ENCODE measurements at places on chromosomes 4 and X.

DNA sequence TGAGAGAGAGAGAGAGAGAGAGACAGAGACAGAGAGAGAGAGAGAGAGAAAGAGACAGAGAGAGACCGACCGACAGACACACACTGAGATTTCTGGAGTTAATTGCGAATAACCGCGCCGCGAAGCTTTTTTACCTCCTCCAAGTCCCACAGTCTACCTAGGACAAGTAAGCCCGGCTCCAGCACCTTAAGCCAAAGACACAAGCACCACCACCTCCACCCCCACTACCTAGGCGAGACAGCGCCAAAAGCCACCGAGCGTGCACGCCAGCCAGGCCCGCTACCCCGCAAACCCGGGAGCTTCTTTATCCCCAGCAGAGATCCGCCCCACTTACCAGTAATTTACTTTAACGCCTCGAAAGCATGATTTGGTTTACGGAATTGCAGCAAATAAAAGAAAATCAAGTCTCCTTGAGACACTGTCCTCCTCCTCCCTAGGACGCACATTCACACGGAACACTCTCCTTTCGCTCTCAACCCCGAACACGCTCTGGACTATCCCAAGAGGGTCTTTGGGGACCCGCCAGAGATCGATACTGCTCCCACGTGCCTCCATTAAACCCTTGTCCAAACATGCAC, 649.6 kb upstream of the DIPK2B start:
- DNase-seq = no peak

- no peak for DNase-seq
These were observed 85.9 kb upstream of the NKX1-1 start for GRCh38 chr4:1492142-1492457.

- DNase-seq = no peak
These were observed 273.8 kb downstream of the GASK1B start for GRCh38 chr4:157898836-157899605.

DNA sequence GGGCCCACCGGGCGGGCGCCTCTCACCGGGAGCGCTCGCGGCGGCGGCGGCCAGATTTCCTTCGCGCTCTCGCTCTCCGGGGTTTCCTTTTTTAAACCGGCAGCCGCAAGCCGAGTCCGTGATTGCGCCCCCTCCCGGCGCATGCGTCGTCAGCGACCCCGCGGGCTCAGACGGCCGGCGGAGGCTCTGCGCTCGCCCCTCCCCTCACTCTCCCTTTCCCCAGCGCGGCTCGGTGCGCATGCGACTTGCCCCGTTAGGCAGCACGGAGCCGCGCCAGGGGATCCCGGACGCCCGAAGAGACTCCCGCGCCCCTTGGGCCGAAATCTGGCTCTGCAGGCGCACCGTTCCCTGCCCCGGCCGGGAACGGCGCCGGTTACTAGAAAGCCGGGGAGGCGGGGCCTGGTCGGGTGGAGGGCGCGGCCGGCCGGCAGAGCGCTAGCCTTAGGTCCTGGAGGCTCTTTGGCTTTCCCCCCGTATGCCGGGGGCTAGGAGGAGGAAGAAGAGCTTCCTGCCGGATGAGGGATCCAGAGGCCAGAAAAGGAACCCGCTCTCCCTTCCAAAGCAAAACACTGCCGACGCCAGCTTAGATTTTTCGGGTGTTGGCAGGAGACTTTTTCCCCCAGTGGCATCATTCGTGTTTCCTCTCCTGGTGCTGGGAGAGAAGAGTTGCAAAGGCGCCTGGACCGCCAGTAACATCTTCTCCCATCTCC, at the start of gene CLOCK:
TSS of gene CLOCK (minus strand) at position 154 of the 710 bp plus-strand sequence. CDS start 64,124 bp downstream, outside the sequence.
- peak; percentile 59 for DNase-seq

GRCh38 chr4:26407476-26407875, 82.8 kb downstream of the CCKAR start:
- no peak for DNase-seq

GRCh38 chr4:72418458-72418857, 150.6 kb downstream of the ADAMTS3 start:
- DNase-seq = no peak

DNA sequence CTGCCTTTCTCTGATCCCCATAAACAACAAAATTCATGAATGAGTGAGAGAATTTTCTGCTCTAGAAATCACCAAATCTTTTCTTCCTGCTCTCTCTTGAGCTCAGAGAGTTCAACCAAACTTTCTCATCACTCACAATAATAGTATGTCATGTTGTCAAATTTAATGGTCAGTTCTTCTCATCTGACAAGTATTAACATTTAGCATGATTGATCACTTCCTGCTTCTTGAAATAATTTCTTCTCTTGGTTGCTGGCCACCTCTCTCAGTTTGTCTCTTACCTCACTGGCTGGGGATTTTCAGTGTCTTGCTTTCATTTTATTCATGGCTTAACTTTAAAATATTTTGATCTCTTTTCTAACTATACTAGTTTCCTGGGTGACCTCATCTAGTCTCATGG, 25.5 kb upstream of the FGF5 start:
- no peak for DNase-seq

DNA sequence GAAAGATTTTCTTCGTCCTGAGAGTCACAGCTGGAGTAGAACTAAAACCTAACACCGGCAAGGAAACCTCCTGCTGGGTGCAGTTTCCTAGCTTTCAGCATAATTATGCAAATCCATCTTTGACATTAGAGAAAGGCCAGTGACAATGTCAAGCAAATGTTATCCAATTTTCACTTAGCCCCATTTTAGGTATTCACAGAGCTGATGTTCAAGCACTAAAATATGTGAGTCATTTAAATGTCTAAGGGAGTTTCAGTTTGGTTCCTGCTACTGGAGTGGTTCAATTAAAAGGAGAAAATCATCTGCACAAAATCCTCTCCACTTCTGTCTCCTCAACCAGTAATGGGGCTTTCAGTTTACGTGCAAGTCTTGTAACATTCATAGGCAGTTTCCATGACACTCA, 37.1 kb upstream of the AMOT start:
- no peak for DNase-seq

DNA sequence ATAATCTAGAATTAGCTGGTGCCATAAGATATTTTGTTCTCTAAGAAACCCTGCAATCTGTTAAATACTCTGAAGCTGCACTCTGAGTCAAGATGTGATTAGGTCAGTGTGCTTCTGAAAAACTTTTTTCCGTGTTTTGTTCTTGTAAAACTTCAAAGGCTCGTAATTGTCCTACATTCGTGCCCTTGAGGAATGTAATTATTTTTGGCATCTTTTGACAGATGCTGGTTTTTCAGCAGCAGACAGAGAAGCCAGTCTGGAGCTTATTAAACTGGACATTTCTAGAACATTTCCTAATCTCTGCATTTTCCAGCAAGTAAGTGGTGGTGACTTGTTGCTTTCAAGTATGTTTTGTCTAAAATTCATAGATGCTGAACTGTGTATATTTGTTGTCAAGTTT, 36.8 kb upstream of the TADA2B start:
- DNase-seq = no peak

DNA sequence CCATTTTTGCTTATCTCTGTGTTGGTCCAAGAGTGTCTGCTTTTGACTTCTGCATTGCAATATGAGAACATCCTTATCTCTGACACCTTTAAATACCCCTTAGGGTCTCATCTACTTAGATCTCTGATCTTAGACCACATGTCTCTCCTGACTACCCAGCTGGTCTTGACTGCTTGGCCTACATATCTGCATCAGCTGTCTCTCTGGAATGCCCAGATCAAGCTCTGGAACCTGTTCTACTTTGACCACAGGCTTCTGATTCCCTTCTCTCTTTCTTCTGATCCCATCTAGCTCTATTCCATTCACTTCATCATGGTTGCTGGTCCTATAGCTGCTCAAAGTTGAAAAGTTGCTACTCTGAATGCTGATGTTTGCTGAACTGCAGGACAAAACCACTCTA, 301.2 kb downstream of the MAPK10 start:
- DNase-seq = no peak

DNA sequence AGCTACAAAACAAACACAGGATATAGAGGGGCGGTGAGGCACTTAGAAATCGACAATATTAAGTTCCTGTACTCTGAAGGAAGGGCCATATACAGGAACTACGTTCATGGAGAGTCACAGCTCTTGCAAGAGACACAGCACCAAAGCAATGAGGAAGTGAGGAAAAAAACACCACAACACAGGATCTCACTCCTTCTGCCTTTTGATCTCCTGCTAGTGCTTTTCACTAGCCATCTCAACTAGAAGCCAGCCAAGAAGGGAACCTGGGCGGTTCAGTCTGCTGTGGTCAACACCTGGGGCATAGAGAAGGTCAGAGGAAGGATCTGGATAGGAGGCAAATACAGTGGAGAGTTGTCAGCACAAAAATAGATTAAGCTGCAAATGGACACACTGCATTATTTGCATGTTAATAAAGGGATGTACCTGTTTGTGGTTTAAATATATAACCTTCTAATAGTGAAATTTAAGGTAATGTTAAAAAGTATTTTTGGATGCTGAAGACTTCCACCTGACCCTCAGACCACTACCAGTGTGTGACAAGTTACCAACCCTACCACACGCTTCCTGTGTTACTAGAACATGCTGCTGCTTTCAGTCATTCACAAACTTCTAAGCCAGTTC, 104.6 kb downstream of the DTHD1 start:
- no peak for DNase-seq

DNA sequence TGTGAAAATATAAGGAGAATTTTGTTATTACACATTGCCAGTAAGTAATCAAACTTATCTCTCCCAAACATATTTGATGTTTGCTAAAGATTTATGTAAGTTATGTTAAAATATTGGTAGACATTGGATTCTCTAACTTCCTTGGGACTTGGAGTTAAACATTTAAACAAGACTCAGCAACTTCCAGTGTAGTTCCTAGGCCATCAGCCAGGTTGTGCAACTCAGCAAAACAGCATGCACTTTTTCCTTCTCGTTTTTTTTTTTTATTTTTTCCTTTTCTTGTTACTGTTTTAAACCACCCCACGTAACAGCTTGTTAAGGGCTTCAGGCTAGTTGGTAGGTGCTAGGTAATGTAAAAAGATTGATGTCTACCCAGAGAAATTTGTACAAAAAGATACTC, 510.4 kb downstream of the ANKRD50 start:
- no peak for DNase-seq

DNA sequence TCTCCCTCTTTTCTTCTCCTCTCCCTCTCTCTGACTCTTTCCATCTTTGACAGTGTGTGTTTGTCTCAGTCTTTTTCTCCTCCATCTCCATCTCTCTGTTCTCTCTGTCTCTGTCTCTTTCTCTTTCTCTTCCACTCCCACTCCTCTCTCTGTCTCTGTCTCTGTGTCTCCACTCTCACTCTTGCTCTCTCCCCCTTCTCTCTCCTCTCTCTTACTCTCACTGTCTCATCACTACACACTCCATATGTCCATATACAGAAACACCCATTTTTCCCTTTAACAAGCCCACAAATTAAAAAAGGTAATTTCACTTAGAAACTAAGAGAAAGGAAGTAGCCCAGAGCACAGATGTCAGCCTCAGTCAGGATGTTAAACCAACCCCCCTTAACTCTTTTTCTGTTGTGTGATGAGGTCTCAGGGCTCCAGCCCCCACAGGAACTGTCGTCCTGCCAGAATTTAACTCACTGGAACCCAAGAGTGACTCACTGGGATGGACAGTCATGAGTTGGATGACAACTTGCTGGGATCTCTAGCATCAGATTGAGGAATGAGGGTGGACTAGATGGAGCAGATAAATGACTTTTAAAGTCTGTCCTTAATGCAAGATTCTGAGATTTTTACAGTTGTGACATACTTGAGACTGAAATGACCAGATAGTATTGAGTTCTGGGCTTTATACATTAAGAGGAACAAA, 27.5 kb downstream of the OTUD6A start:
- DNase-seq = no peak

GRCh38 chrX:115322375-115322774, 32.9 kb downstream of the LUZP4 start:
- DNase-seq = no peak

- no peak for DNase-seq
These were observed 365.7 kb upstream of the CPEB2 start for GRCh38 chr4:14636563-14636962.

DNA sequence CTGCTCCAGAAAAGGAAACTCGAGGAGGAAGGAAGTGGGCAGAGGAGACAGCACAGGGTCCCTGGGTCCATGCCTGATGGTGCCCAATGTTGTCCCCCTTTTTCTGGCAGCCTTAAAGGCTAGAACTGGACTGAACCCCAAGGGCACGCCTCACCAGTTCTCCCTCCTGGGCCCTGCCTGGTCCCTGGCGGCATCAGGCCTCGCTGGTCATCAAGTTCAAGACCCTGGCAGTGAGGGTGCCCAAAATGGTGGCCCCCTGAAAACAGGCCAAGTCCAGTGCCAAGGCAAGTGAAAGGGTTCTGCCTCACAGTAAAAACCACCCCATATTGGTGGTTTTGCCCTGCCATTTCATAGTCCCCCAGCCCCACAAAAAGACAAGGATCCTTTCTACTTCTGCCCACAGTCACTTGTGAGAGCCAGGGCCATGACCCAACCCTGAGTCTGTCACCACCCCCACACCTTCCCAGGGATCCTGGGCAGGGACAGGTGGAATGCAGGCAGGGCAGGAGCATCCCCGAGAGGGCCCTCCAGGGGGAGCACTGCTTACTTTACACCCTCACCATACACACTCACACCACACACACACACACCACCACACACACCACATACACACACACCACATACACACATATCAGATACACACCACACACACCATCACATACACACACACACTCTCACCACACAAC, 107.6 kb downstream of the DCTD start:
- DNase-seq = no peak

DNA sequence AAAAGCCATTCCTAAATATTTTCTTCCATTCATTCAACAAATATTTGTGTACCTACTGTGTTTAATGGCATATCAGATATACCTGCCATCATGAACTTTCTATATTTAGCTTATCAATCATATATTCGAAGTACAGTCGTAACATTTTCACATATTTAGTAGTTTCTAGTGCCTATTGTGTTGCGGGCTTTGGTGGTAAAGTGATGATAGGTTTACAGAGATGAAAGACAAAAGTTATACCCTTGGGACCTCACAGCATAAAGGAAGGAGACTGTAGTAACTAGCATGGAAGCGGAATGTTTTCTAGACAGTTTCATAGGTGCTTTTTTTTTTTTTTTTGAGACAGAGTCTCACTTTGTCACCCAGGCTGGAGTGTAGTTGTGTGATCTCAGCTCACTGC, 39.5 kb downstream of the RBPJ start:
- DNase-seq = no peak
